ENCODE measurements at places on chromosomes 1 and 21.

- DNase-seq: no peak
Observed at GRCh38 chr21:45949928-45950739, 31.4 kb upstream of the COL6A1 start.

GRCh38 chr1:113057006-113057405 is 16.0 kb upstream of the LRIG2 start:
- DNase-seq: no peak

GRCh38 chr1:112872551-112872962 is 83.4 kb downstream of the SLC16A1 start:
- no peak for DNase-seq

GRCh38 chr1:227729881-227730629 is 5.0 kb downstream of the JMJD4 start:
- no peak for DNase-seq

- DNase-seq: no peak
Observed at GRCh38 chr21:41170442-41170841, 2.5 kb downstream of the BACE2 start.

GRCh38 chr1:91555821-91556531 is 55.3 kb downstream of the CDC7 start:
- no peak for DNase-seq

DNA sequence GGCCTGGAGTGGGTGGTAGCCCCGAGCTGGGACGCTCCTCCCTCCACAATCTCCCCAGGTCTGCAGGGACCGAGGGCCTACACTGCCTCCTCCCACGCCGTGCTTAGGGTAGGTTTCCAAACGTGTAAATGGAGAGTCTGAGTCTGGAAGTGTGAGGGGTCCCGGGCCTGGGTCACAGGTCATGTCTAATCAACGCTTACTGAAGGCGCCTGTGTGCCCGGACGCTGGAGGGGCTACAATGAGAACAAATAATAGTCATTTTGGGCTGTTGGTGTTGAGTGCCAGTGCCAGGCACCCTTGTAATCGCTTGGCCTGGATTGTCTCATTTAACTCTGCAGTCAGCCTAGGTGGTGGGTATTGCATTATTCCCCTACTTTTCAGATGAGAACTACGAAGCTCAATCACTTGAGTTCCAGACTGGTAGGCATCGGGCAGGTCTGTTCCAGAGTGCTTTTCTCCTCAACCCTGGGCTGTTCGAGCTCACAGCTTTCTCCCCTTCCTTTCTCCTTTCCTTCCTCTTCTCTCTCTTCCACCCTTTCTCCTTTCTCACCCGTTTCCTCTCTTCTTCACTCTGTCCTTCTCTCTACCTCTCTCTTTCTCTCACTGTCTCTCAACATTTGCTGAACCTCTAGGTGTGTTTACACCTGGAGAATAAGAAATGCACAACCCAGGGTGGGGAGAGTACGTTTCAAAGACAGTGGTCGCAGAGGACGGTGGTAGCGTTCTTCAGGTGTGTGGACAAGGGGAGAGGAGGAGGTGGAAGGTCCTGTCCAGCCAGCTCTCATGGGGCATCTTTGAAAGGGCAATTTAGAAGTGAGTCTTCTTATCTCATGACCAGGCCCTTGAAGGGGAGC is 883 bp downstream of the SLC66A1 start:
- no peak for DNase-seq

DNA sequence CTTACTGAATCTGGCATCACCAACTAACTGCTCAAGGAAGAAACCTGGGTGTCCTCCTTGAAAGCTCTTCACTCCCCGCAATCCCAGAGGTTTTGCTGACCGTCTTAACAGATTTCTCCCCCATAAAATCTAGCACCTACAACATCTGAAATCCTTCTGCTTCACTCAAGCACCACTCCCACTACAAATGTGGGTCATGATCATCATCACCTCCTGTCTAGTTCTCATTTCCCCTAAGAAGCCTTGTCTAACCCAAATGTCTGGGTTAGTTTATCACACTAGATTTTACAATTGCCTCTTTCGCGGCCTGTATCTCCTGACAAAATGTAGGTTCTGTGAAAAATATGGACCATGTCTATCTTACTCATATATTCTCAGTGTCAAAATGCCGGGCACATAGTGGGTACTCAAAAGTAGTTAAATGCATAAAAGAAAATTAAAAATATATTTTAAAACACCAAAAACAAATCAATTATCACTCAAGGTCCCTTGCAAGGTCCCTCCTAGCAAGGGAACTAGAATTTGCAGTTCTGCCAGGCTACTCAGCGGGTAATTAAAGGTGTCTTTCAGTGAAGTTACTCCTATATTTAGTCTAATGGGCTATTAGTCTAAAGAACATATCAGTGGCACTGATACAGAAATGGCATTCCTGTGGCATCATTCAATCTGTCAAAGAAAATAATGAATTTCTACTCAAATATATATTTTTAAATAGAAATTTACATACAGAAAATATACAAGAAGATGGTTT is 19.6 kb downstream of the C21orf91 start:
- no peak for DNase-seq

DNA sequence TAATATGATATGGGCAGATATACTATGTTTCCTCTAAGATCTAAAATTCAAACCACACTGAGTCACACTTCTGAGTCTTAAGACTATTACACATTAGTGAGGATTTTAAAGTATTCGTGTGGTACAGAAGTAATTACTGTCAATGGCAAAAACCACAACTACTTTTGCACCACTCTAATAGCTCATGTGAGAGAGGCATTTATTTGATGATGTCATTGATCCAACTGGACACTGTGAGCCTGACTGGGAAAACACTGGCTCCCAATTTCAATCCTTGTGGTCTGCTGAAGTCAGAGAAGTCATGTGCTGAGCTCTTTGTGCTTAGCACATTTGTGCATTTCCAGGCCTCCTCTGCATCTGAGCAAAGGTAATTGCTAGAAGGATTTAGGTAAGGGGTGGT is 377.8 kb downstream of the USH2A start:
- DNase-seq: no peak

DNA sequence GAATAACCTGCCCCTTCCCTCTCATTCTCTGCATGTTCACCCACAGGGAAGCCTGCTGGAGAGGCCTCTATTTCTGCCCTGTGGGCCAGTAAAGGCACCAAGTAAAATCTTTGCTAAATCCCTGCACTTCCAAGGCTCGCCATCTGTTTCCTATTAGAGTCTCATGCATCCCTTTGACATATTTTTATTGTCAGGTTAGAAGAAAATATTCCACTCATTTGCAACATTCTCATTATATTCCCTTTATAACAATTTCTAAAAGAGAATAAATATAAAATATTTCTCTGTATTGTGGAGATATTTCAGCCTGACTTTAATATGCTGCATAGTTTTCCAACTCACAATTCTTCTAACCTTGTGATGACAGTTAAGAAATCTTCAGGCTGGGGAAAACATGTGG is 340.4 kb upstream of the VAMP3 start:
- DNase-seq: no peak

DNA sequence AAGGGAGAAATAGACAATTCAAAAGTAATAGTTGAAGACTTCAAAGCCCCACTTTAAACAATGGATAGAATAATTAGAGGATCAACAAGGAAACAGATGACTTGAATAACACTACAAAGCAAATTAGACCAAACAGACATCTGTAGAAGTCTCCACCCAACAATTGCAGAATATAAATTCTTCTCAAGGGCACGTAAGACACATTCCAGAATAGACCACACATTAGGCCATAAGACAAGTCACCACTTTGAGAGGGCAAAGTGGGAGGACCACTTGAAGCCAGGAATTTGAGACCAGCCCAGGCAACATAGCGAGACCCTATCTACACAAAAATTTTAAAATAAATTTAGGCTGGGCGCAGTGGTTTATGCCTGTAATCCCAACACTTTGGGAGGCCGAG is 20.5 kb upstream of the RNF186 start:
- no peak for DNase-seq

DNA sequence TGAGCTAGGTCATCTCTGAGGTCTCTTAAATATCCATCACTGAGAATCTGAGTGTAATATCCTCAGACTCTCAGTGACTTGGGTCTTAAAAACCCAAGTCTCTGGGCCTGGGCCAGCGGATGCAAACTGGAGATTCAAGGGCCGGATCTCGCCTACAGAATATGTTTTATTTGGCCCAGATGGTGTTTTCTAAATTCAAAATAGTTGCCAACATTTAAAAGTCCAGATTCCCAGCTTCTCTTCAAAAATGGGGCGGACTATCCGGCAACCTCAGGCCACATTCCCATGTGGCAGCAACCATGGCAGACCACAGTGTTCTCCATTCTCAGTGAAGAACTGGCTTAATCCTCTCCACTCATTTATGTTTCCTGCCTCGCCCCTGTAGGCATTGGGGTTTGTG is 12.7 kb upstream of the HEYL start:
- DNase-seq: no peak

- DNase-seq: peak; percentile 37
Observed at GRCh38 chr21:17775431-17776126, 43.6 kb downstream of the C21orf91 start.

GRCh38 chr1:24751833-24752232 is 6.6 kb downstream of the CLIC4 start:
- no peak for DNase-seq

- no peak for DNase-seq
Observed at GRCh38 chr1:168521401-168522000, 22.3 kb downstream of the XCL2 start.

DNA sequence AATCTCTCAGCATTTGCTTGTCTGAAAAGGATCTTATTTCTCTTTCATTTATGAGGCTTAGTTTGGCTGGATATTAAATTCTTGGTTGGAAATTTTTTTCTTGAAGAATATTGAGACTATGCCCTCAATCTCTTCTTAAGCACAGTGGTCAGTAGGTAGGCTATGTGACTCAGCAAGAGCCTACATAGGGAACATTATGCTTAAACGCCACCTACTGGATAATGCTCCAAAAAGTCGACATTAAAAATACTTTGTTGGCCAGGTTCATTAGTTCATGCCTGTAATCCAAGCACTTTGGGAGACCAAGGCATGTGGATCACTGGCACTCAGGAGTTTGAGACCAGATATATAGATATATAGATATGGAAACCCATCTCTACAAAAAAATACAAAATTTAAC is 678.0 kb upstream of the USP24 start:
- DNase-seq: no peak

DNA sequence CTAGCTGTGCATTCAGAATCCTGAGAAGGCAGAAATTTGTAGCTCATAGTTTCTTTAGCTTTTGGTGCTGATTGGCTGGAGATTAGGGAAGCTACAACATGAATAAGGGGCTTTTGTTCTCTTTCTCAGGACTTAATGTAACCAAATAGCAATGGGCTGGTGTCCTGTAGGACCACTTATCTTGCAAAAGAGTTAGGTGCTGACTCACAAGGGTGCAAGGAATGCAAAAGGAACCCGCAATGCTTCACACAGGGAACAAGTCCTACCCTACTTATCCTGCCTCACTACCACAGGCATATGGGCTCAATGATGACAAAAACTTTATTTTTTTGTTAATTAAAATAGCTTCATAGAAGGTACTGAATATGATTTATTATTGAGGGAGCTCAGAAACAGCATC is 541.5 kb downstream of the AMY1C start:
- no peak for DNase-seq

GRCh38 chr1:109538827-109539555 is 681 bp upstream of the GPR61 start:
- no peak for DNase-seq

DNA sequence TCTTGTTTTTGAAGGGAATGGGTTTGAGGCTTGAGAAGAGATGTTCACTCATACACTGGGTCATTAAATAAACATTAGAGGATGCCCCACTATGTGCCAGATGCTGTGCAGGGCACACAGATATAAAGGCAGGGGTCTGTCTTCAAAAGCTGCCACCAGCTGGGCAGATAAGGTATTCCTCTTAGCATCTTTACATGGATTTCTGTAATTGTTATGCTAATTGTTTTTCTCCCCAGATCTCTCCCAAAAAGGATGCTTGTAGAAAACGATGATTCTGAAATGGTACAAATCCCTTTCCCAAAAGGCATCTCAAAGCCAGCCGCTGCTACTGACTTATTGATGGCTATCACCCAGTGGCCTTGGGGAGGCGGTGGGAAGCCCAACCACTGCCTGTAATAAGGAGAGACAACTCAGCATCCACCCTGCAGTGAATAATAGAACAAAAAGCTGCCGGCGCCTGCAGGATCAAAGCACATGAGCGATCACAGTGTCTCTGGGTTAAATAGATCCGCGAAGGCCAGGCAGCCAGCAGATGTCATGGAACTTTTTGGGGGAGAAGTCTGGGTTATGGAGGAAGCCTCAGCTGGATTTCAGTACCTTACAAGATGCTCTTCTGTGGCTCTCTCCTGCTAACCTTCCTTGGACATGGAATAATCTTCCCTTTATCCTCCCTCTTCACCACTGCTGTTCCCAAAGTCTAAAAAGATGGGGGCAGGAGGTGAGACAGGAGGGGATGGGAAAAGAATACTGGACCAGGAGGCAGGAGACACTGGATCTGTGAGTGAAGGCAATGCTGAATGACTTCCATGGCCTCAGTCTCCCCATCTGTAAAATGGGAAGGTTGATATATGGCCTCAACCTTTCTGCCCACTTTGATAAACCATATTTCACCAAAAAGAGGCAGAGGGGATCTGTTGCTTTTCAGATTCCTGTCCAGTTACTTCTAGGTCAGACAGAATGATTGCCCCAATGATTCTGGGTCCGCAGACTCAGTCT is 54.8 kb upstream of the CD34 start:
- no peak for DNase-seq

- no peak for DNase-seq
Observed at GRCh38 chr21:46172863-46173528, 11.3 kb downstream of the SPATC1L start.

GRCh38 chr1:39490596-39491145 is 765 bp upstream of the BMP8A start:
- DNase-seq: no peak

GRCh38 chr1:201098992-201099677 is 13.1 kb downstream of the CACNA1S start:
- no peak for DNase-seq

DNA sequence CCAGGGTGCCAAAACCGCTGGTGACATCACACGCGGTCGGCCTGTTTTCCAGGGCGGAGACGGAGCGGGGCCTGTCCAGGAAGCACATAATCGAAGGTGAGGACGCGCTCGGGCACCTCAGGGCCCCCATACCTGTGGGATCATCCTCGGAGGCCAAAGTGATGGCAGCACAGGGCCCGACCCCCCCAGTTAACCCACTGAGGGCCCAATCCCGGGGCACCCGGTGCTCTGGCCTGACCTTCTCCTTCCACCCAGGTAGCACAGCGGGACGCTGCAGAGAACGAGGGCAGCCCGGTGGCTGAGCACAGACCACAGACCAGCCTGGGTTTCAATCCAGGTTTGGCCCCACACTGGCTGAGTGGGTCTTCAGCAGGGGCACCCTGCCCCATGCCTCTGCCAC is 43.3 kb downstream of the KCNAB2 start:
- DNase-seq: no peak
